Ovary (tissue), 10 donors: ENCODE measurements at places on chromosomes 16 and 17. TPM values are rescaled to one million over a fixed set of nuclear protein-coding genes. Genes with fewer than 3 reads are reported as not detected.

GRCh38 chr17:39462631-39463375 lies 1.5 kb downstream of the CDK12 start:
- no peak for DNase-seq

DNA sequence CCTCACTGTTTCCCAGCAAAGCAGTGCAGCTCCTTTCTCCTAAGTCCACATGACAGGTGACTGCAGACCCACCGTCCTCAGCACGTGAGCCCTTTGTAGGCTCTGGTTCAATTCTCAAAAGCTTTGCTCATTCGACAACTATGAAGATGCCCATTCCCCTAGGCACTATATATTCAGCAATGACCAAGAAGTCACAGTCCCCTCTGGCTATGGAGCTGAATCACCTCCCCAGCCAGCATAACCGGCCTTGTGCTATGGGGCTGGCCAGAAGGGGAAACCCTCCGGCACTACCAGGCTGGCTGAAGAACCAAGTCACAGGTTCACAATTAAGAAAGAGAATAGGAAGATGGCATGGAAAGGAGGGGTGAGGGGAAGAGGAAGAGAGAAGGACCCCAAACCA lies 139.7 kb downstream of the WSCD1 start:
- DNase-seq: no peak

DNA sequence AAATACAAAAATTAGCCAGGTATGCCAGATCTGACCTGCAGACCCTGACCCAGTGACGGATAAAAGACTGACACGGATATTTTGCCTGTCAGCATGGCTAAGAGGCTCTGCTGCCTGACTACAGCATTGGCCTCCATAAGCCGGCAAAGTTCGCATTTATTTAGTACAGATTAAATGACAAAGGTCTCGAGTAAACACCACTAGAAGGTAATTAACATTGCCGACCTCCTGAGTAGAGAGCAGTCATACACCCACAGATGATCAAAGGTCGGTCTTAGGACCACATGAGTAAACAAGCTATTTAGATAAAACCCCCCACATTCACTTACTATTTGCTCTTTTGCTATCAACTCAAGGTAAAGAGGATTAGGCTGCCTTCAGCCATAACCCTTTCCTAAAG lies 55.7 kb downstream of the KNOP1 start:
- no peak for DNase-seq

GRCh38 chr16:55737318-55737717 lies 81.5 kb downstream of the SLC6A2 start:
- no peak for DNase-seq

- DNase-seq: no peak
Observed at GRCh38 chr17:56867948-56868376, 34.0 kb downstream of the DGKE start.

DNA sequence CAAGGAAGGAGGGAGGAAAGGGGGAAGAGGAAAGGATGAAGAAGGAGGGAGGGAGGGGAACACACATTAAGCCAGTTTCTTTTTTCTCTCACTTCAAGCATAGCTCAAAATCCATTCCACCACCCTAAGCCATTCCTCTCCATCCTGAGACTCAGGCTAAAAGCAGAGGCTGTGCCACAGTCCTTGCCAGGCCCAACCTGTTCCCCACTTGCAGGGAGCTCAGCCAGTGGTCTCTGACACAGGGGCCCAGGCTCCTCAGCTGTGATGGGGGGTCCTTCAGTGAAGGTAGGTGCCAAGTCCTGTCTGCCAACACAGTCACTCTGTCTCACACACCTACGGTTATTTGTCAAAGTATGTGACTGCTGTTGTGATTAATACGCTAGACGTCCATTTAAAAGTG lies 44.6 kb downstream of the SDK2 start:
- DNase-seq: no peak

DNA sequence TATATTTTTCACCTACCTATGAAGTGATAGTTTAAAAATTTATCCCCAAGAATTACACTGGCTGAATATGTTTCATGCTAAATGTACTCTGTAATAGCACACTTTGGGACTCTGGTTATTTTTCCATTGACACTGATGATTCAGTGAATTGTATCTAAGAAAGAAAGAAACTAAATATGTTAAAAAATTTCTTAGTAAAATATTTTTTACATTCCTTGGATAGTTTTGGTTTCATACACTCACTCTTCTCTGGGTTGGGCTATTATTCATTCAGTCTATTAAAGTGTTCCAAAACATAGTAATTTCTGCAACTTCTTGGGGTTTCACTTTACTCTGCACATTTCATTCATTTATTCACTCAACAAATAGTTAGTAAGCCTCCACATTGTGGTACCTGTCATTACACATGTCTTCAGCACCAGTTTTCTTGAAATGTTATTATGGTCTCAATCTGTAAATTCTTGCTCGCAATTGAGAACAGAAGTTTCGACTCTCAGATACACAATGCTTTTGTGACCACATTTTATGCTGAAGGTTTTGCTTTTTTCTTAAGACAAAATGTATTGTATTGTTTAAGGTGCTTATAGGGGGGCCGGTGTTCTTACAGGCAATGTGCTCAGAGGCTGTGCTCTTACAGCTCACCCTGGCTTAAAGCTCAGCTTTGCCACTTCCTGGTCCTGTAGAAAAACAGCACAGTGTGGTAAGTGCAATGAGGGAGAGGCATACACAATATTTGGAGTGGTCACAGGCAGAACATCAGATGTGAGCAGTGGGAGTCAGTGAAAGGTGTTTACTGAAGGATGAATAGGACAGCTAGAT lies 17.4 kb downstream of the CNTNAP4 start:
- no peak for DNase-seq

Gene ICAM2
- 6.8 TPM for total RNA-seq

Gene ZNF629
- total RNA-seq: 9.4 TPM

Gene SEPTIN12
- not detected for total RNA-seq
